ENCODE measurements at places on chromosomes 7 and 10.

- no peaks in the 10 kb centered on the region for H3K27me3 ChIP-seq
- DNase-seq = no peak
- no peak overlapping the region for H3K4me3 ChIP-seq
- peaks cover 5% of the 10 kb centered on the region for H3K4me1 ChIP-seq
- H3K27ac ChIP-seq = no peak overlapping the region
- no peaks in the 10 kb centered on the region for H3K36me3 ChIP-seq
These were observed 5.7 kb upstream of the CXCL12 start for GRCh38 chr10:44390585-44391072.

GRCh38 chr10:35208949-35209613 lies 82.4 kb downstream of the CREM start:
- no peak overlapping the region for H3K4me3 ChIP-seq
- no peak overlapping the region for H3K27ac ChIP-seq
- no peak for DNase-seq
- no peaks in the 10 kb centered on the region for H3K27me3 ChIP-seq

DNA sequence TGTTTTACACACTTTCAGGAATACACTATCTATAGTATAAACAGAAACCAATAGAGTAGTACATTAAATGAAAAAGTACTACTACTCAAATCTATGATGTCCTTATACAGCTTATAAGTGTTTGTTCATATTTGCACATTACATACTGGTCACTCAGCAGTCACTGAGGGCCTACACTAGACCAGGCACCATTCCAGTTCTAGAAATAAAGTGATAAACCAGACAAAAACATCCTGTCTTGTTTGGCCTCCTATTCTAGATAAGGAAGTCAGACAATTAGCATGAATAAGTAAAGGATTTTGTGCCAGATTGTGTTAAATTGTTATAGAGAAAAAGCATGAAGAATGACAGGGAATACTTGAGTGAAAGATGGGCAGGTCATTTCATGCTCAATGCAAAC lies 219.0 kb downstream of the CRPPA start:
- H3K27me3 ChIP-seq = no peaks in the 10 kb centered on the region
- no peak overlapping the region for H3K4me3 ChIP-seq
- no peaks in the 10 kb centered on the region for H3K36me3 ChIP-seq
- H3K27ac ChIP-seq = no peak overlapping the region
- peaks cover 19% of the 10 kb centered on the region for H3K4me1 ChIP-seq
- DNase-seq = no peak

DNA sequence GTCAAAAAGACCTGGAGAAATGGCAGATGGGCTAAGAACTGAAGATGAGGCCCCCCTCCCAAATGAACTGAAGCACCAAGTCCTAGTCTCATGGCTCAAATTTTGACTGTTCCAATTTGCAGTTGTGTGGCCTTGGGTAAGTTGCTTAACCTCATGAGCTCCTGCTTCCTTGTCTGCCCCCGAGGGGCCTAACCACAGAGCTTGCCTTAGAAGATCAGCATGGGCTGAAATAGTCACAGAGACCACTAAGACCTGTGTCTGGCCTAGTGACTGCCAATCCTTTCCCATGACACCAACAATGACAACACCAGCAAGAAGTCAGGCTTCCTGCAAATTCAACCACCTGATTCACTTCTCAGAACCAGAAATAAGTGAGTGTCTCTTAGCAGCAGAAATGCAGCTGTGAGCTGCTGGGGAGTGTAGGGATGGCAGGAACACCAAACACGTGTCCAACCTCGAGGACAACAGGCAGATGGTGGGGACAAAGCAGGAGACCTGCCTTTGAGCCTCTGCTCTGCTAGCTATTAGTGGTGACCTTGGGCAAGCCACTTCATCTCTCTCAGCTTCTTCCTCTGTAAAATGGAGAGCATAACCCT lies 23.7 kb downstream of the CRHR2 start:
- DNase-seq = no peak
- H3K4me3 ChIP-seq = no peak overlapping the region
- no peak overlapping the region for H3K27ac ChIP-seq
- H3K4me1 ChIP-seq = no peaks in the 10 kb centered on the region

DNA sequence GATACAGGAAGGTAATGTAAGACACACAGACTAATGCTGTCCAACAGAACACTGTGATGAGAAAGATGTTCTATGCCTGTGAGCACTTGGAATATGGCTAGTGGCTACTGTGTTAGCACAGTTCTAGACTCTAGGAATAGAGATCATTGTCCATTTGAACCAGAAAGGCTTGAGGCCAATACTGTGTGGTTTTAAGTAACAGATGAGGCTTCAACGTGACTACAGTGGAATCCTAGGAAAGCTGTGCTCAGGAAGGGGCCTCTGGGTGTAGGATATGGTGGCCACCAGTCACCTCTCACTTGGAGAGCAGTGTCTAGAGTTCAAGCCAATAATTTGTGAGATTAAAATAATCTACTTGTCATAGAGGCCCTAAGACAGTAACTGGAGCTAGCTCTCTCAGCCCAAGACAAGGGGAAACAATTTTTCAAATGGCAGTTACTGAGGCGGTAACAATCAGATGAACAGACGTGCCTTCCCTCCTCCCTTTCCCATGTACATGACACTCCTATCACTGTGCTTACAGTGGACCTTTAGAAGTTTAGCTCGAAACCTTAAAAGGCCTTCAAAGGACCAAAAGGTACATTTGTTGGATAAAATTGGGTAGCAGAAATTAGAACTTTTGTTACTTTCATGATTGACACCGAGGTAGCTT lies 10.2 kb downstream of the ZDHHC16 start:
- H3K4me3 ChIP-seq = no peak overlapping the region
- DNase-seq = no peak
- no peak overlapping the region for H3K27ac ChIP-seq
- no peaks in the 10 kb centered on the region for H3K27me3 ChIP-seq

DNA sequence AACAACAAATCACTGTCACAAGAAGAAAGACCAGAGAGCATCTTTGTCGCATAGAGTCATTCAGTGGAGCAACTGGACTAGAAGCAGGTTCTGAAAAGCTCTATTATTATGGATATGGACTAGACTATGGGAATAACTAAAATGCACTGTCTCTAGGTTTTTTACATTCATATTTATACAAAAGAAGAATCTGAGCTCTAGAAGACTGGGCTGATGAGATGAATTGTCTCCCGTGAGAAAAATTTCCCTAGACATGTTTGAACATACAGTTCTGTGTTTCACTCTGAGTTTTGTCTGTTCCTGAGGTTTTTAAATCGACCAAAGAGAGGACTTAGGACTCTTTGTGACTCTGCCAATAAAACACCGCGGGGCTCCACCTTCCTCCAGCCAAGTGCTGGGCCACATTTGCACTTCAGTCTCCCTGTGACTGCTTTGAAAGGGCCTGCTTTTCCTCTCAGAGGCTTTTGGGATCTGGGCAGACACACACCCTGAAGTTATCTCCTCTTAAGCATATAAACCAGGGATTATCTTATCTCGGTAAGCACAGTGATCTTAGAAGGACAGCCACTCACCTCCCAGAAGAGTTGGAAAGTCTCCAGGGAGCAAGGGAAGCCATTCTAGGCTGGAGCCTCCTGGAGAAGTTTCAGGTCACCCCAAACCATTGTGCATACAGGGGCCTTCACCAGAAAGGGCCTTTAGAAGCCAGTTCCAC lies 101.0 kb upstream of the JCAD start:
- H3K27me3 ChIP-seq = no peaks in the 10 kb centered on the region
- H3K36me3 ChIP-seq = no peaks in the 10 kb centered on the region
- no peak for DNase-seq
- no peak overlapping the region for H3K27ac ChIP-seq
- no peak overlapping the region for H3K4me3 ChIP-seq
- H3K4me1 ChIP-seq = peaks cover 3% of the 10 kb centered on the region

DNA sequence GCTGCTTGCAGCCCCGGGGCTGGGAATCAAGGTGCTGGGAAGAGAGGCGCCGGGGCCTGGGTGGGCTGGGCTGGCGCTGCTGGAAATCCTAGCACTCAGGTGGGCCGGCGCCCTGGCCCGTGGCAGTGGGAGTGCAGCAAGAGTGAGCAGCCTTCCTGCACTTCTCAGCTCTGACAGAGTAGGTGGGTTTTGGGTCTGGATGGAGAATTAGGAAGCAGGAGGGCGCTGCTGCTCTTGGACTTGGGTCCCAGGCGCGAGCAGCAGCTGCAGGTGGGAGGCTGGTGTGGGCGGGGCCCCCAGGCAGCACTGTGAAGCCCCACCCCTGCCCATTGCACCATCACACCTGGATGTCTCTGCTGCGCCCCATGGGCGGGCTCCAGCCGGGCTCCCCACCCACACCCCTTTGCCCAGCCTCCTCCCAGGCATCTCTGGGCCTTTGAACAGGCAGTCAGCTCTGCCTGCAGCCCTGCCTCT lies 6.0 kb downstream of the BRI3 start:
- DNase-seq = no peak
- no peaks in the 10 kb centered on the region for H3K27me3 ChIP-seq
- peak overlapping the region; percentile 18 for H3K27ac ChIP-seq
- no peak overlapping the region for H3K4me3 ChIP-seq

GRCh38 chr7:132076301-132077035 lies 499.8 kb downstream of the PLXNA4 start:
- no peak for DNase-seq
- H3K27me3 ChIP-seq = no peaks in the 10 kb centered on the region
- peaks cover 28% of the 10 kb centered on the region for H3K4me1 ChIP-seq
- H3K36me3 ChIP-seq = no peaks in the 10 kb centered on the region
- H3K4me3 ChIP-seq = no peak overlapping the region
- H3K27ac ChIP-seq = no peak overlapping the region

GRCh38 chr7:44148961-44149536 lies 7.9 kb upstream of the MYL7 start:
- no peak overlapping the region for H3K4me3 ChIP-seq
- DNase-seq = no peak
- no peaks in the 10 kb centered on the region for H3K27me3 ChIP-seq
- no peak overlapping the region for H3K27ac ChIP-seq
- no peaks in the 10 kb centered on the region for H3K36me3 ChIP-seq

DNA sequence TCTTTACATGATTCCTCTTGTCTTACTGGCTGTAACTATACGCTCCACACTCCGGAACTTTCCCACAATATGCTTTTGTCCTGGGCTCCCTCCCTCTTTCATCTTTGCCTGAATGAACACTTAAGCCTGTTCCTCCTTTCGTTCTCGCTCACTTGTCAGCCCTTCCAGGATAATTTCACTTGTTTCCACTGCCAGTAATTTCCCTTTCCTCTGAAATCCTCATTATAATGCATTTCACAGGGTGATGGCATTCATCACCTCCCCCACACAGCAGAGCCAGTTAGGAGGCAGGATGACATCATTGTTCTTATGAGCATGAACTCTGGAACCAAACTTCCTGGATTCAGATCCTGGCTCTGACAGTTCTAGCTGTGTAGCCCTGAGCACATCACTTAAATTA lies 372.6 kb downstream of the GPR158 start:
- no peak for DNase-seq
- no peaks in the 10 kb centered on the region for H3K36me3 ChIP-seq
- no peak overlapping the region for H3K4me3 ChIP-seq
- H3K27ac ChIP-seq = no peak overlapping the region

DNA sequence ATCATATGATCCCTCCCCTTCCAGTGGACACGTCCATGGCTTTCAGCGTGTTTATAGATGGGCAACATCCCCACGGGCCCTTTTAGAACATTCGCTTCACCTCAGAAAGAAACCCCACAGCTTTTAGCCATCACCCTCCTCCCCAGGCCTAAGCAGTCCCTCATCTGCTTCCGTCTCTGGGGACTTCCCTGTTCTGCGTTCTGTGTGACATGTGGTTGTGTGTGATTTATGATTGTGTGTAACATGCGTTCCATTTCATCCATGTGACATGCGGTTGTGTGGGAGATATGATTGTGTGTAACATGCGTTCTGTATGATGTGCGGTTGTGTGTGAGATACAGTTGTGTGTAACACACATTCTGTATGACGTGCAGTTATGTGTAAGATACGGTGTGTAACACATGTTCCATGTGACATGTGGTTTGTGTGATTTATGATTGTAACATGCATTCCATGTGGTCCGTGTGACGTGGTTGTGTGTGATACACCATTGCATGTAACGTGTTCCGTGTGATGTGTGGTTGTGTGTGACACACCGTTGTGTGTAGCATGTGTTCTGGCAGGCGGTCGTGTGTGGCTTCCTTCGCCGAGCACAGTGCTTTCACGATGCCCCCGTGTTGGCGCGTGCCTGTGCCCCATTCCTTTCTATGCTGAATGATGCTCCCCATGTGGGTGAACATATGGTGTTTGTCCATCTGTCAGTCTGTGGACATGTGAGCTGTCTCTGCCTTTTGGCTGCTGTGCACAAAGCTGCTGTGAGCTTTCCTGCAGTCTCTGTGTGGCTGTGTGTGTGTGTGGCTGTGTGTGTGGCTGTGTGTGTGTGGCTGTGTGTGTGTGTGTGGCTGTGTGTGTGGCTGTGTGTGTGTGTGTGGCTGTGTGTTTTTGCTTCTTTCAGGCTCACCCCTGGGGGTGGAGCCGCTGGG lies 26.2 kb downstream of the PWWP2B start:
- peak; percentile 11 for DNase-seq
- H3K36me3 ChIP-seq = no peaks in the 10 kb centered on the region
- peaks cover 42% of the 10 kb centered on the region for H3K4me1 ChIP-seq

GRCh38 chr10:22613011-22613410 lies 101.4 kb downstream of the PIP4K2A start:
- H3K4me3 ChIP-seq = no peak overlapping the region
- no peak for DNase-seq

DNA sequence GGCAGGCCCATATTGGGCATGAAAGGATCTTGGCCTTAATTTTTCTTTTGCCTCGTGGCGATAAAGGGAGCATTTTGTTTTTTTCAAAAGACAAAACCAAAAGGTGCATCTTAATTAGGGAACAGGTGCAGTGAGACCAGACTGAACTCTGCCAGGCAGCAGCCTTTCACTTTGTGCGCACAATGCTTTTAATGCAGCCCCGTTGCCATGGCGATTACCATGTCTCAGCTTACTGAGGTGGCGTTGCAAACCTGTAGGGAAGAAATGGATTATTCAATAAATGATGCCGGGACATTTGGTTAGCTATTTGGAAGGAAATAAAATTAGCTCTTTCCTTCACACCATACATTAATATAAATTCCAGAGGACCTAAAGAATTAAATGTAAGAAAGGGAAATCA lies 61.9 kb downstream of the MYL10 start:
- peaks cover 2% of the 10 kb centered on the region for H3K27me3 ChIP-seq
- no peak overlapping the region for H3K27ac ChIP-seq
- H3K4me3 ChIP-seq = no peak overlapping the region
- no peaks in the 10 kb centered on the region for H3K4me1 ChIP-seq
- no peaks in the 10 kb centered on the region for H3K36me3 ChIP-seq

GRCh38 chr7:9498303-9498702 lies 1064.9 kb downstream of the NXPH1 start:
- no peak for DNase-seq
- no peak overlapping the region for H3K4me3 ChIP-seq
- no peaks in the 10 kb centered on the region for H3K36me3 ChIP-seq
- H3K27me3 ChIP-seq = no peaks in the 10 kb centered on the region
- no peaks in the 10 kb centered on the region for H3K4me1 ChIP-seq
- H3K27ac ChIP-seq = no peak overlapping the region

- H3K36me3 ChIP-seq = peaks cover 13% of the 10 kb centered on the region
- peaks cover 8% of the 10 kb centered on the region for H3K27me3 ChIP-seq
- H3K4me3 ChIP-seq = no peak overlapping the region
- H3K4me1 ChIP-seq = no peaks in the 10 kb centered on the region
- no peak for DNase-seq
These were observed 95.1 kb downstream of the BMPR1A start for GRCh38 chr10:86851328-86852207.

All from heart right ventricle (tissue), 16 donors.